ENCODE measurements at places on chromosomes 4 and X.

- no peak for DNase-seq
These were observed 132.8 kb upstream of the GPR101 start for GRCh38 chrX:137166591-137166990.

DNA sequence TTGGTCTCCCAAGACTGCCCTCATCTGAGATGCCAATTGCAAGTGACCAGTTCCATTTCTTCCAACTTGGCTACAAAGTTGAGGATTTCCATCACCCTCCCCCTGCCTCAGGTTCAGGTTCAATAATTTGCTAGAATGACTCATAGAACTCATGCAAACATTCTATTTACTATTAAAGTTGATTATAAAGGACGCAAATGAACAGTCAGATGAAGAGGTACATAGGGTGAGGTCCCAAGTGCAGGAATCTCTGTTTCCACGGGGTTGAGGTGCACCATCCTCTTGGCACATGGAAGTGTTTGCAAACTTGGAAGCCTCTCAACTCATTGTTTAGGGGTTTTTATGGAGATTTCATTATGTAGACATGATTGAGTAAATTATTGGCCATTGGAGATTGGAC, 41.0 kb downstream of the FGFBP1 start:
- no peak for DNase-seq

DNA sequence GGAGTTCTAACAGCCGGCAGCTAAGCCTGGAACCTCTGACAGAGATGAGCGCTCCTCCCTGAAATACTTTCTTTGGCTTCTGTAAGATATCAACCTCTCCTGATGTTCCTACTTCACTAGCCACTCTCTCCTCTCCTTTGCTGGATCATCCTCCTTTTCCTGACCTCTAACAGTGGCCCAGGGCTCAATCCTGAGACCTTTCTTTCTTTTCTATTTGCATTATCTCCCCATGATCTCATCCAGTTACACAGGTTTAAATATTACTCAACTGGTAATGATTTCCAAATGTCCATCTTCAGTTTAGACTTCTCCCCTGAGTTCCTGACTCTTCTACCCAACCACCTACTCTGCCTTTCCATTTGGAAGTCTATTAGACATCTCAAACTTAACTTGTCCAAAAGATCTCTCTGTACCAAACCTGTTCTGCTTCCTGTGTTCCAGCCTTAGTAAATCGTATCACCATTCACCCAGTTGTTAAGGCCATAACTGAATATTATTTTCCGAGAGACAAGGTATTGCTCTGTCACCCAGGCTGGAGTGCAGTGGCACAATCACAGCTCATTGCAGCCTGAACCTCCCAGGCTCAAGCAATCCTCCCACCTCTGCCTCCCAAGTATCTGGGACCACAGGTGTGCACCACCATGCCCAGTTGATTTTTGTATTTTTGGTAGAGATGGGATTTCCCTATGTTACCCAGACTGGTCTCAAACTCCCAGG, 41.1 kb downstream of the RFC1 start:
- no peak for DNase-seq

DNA sequence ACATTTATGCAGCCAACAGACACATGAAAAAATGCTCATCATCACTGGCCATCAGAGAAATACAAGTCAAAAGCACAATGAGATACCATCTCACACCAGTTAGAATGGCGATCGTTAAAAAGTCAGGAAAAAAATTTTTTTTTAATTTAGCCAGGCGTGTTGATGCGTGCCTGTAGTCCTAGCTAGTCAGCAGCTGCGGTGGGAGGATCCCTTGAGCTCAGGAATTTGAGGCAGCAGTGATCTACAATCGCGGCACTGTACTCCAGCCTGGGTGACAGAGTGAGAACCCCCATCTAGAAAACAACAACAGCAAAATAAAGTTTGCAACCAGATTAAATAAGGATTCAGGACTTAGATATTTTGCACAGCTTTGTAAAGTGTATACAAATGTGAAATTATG, 65.7 kb upstream of the ALG13 start:
- DNase-seq: no peak

DNA sequence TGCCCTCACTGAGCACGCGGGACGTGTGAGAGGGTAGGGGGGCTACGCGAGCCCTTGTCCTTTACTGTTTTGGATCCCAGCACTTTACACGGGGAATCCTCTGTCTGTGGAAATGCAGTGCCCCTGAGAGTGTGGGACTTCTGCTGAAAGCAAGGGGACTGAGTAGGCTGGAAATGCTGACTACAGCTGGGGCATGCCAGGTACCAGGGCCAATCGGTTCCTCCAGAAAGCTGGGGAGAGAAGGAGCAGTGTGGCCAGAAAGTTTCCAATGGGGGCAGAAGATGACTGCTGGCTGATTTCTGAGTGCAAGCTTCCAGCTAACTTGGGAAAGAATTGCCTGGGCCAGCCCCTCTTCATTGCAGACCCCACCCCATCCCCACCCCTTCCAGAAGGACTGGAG, 1.5 kb downstream of the NHSL2 start:
- DNase-seq: no peak

DNA sequence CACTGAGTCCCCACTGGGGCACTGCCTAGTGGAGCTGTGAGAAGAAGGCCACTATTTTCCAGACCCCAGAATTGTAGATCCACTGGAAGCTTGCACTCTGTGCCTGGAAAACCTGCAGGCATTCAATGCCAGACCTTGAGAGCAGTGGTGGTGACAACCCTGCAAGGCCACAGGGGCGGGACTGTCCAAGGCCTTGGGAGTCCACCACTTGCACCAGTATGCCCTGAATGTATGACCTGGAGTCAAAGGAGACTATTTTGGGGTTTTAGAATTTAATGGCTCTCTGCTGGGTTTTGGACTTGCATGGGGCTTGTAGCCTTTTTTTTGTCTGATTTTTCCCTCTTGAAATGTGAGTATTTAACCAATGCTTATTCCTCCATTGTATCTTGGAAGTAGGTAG, 145.8 kb downstream of the MSN start:
- DNase-seq: no peak

- DNase-seq: no peak
These were observed 116.1 kb upstream of the PLAC1 start for GRCh38 chrX:134774190-134775048.

DNA sequence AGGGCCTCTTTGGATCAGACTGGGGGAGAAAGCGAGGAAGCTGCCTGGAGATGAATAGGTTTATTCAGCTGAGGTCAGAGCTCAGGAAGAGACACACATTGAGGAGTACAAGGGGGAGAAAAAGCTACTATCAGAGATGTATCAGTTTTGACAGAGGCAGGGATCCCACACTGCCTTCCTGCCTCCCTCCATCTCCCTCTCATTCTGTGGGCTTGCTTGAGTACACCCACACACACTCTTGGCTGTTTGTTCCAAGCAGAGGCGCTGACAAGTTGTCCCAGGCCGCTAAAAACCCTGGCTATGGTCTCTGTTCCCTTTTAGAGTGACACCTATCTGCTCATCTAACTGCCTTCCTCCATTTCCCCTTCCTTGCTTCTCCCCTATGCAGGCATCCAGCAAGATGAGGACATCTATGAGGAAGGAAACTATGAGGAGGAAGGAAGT, 5.2 kb downstream of the TSPYL2 start:
- no peak for DNase-seq

- DNase-seq: no peak
These were observed 276.9 kb upstream of the TACR3 start for GRCh38 chr4:103996637-103997036.

DNA sequence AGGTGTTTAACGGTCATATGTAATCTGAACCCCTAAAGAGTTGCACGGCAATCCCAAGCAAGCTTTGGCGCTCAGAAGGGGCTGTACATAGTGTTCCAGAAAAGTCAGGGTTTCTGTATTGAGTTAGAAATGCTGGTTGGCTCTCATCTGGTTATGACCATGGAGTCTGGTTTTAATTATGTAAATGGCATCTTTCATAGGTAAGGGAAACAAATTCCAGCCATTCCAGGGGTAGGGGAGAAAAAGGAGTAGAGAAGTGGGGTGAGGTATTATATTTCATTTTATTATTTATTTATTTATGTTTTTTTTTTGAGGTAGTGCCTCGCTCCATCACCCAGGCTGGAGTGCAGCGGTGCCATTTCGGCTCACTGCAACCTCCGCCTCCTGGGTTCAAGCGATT, 15.9 kb downstream of the KLF3 start:
- DNase-seq: no peak

GRCh38 chr4:78610546-78611214, 59.1 kb downstream of the ANXA3 start:
- DNase-seq: no peak

- DNase-seq: no peak
These were observed 209.8 kb upstream of the NDST4 start for GRCh38 chr4:115323106-115323707.

GRCh38 chrX:69066966-69067525, 98.2 kb downstream of the PJA1 start:
- DNase-seq: no peak

DNA sequence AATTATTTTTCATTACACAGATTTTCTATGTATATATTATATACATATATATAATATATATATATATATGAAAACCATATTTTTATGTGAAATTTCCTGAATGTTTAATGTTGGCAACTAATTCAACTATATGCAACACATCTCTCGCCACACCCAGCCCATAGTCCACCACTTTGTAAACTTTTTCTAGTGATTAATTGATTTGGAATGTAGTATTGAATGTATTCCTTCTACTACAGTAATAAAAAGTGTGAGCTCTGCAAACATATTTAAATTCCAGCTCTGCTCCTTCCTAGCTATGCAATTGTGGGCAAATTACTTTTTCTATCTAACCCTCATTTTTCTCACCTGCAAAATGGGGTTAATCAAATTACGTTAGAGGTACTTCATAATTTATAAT, 187.8 kb downstream of the TEX11 start:
- no peak for DNase-seq

DNA sequence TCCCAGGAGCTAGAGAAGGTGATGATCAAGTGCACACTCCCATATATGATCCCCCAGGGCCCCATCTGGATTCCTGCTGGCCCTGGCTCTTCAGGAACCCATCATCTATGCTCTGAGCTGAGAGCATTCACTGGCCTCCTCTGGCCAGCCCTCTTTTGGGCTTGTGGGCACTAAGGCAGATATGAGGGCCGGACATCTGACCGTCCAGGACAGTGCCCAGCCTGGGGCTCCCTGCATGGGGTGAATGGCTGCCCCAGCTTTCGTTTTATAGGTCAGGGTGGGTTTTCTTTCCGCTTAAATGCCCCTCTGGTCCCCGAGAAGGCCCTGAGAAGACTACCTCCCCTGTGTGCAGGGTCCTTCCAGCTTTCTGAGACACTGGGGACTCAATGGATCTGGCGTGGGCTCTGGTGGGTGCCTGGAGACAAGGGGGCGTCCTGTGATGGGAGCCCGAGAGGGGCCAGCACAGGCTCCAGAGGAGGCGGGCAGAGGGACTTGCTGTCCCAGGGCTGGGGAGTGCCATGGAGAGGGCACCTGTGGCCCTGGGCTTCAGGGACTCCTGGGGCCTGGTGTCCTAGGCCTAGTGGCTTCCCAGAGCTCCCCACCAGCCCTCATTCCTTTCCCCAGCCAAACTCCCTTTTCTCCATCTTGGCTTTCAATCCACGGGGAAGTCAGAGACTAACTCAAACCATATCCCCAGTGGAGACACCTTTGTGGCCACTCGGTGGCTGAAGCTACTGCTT, 39.5 kb upstream of the GRPEL1 start:
- DNase-seq: no peak

DNA sequence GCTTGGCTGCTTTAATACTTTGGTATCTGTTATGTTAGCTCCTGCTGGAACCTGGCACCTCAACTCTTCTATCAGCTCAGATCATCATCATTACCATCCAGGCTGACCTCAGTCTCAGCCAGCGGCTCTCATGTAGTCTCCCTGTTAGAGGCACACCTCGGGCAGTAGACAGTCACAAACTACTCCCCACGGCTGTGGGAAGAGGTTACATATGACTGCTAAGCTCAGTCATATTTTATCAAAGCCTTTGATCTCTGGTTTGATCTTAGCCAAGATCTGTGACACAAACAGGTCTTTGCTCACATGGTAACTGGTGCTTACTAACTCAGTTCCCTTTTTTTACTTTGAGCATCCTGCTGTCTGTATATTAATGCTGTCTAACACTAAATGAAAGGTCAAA, 384.9 kb downstream of the CENPC start:
- no peak for DNase-seq

DNA sequence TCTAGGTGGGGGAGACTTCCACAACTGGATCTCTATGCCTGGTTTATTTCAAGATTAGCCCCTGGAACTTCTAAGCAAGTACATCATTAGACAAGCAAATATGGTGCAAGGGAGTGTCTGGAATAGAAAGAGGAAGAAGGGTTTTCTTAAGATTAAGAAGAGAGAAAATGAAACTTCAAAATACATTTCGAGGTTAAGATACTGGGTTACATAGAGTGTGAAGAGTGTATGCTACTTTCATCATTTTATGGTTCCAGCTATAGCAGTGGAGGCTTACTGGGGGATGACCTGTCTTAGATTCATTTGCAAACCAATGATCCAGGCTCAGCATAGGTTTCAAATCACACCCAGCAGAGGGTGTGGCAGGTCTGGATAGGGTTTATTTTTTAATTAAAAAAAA, 144.4 kb upstream of the GATB start:
- no peak for DNase-seq

DNA sequence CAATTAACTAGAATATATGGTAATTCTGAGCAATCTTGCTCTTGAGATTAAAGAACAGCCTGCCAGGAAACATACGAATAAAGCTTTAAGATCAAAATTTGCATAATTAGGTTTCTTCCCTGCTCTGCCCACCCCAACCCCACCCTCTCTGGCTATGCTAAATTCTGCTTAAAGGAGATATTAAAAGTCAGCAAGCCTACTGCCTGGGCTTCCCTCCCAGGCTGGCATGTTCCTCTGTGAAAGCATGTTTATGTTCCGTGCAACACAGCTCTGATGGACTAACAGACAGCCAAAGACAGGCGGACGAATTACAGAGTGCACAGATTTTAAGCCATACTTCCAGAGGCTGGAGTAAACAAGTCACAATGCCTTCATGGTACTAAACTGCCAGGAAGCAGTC, 28.4 kb downstream of the CD99L2 start:
- no peak for DNase-seq

GRCh38 chrX:101223226-101223625, 3.6 kb downstream of the DRP2 start:
- DNase-seq: no peak

DNA sequence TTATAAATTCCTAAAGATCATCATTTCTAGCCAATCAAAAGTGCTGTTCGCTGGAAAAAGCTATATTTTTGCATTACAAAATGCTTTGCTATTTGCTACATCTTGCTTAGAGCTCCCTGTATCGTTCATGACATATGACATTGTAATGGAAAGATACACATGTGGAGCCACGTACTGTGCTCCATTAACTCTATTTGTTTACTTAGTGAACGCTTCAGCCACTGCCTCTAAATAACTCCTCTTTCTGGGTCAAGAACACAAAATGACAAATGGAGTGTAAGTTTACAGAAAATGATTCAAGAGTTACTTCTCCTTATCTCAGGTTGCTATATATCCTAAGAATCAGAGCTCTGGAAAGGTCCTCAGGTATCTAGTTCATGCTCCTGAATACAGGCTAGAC, 329.1 kb upstream of the SMIM31 start:
- DNase-seq: no peak

- DNase-seq: no peak
These were observed 15.9 kb downstream of the PLRG1 start for GRCh38 chr4:154534296-154534695.

- no peak for DNase-seq
These were observed 11.3 kb downstream of the DTHD1 start for GRCh38 chr4:36292556-36293188.
